ENCODE measurements at places on chromosomes 7 and 10.

- DNase-seq = no peak
Observed at GRCh38 chr7:106858618-106859532, 6.2 kb upstream of the PIK3CG start.

GRCh38 chr10:681670-682318, 7.7 kb downstream of the DIP2C start:
- no peak for DNase-seq

DNA sequence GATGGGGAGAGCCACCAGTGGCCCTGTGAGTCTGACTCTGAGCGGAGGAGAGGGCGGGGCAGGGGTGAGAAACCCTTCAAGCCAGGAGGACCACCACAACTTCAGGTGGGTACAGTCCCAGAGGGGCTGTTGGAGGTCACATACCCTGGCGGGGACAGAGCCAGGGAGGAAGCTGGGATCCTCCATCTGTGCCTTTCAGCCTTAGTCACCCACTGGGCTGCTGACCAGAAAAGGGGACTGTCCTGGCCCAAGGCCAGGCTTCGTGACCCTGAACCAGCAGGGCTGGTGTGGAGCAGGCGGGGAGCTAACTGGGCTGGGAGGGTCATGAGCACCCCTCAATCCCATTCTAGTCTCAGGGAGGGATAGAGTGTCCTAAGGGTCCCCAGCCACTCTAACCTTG, 1.5 kb upstream of the CALHM3 start:
- no peak for DNase-seq

DNA sequence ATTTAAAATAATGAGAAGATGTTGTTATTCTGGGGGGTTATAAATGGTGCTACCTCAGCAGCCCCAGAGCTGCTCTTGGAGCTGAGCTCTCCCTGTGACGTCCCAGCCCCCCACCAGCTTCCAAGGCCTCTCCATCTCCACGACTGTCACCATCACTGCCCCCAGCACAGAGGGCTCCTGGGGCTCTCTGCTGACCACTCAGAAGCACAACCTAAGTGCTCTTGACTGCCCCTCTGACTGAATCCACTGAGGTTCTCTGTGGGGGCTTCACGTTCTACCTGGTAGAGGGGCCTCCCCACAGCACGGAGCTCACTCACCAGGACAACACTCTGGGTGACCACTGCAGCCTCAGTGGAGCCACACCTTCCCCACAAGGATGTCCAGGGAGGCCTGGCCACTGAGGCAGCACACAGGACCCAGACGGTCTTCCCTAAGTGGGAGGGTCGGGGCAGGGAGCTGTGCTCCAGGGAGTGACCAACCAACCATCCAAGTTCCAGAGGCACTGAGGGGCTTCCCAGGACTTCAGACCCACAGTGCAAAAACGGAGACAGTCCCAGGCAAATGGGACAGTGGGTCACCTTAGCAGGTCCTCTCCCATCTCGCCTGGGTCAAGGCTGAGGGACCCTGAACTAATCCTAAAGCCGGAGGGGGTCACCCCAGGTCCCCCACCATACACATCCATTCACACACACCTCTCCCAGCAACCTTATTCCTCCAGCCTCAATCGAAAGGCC, 121.0 kb upstream of the PPP2R2D start:
- no peak for DNase-seq

DNA sequence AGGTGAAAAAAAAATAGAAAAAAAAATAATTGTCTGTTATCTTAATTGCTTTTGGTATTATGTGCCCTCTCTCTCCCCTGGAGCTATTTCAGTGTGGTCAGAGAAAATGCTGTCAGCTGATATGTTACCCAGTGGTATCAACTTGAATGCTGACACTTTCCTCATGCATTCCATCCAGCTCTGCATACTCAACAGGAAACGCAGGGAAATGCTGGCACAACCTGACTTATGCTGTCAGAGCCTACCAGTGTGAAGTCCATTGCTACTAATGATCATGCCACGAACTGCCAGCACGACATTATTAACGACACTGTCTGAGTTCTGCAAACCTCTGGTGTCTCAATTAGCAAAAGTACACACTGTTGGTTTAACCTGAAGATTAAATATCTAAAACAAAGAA, 182.8 kb downstream of the ZWINT start:
- DNase-seq = no peak

DNA sequence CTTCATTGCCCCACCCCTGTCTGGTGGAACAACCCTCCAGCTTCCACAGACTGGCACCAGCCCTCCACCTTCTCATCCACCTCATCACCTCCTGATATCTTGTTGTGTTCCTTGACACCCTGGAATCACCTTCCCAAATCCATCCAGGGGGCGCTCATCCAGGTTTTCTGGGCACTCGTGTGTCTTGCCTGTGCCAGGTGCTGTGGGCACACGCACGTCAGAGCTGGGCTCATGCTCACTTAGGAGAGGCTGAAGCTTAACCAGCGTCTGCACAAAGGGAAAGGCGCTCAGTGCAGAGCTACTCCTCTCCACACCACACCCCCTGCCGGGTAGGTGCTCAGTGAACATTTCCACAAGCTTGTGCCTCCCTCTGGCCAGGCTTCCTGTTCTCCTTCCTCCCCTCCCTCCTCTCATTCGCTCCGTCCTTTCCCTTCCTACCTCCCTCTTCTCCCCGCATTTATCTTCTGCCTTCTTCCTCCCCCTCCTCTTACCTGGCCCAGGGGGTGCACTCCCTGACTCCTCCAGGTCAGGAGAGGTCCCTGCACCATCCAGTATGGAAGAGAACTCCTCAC, 4.8 kb downstream of the ADCYAP1R1 start:
- no peak for DNase-seq

GRCh38 chr7:1956611-1957470, 275.9 kb downstream of the MAD1L1 start:
- no peak for DNase-seq

GRCh38 chr7:30206942-30207341, 72.2 kb downstream of the MTURN start:
- no peak for DNase-seq

DNA sequence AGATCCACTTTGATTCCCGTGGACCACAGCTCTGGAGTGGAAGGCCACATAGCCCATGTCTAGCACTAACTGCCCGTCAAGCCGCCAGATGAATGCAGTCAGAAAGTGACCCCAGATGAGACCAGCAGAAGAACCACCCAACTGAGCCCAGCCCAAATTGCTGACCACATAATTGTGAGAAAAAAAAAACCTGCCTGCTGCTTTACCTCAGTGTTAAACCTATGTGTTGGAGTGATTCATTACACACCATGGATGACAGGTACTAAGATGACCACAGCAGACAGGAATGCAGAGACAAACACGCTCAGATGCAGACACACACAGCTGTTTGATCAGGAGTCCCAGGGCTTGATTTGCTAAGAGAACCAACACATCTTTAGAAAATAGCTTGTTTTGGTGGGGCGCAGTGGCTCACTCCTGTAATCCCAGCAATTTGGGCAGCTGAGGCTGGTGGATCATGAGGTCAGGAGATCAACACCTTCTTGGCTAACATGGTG, 168.1 kb upstream of the PPP2R2D start:
- DNase-seq = no peak

- DNase-seq = no peak
Observed at GRCh38 chr10:11250304-11250703, 232.6 kb downstream of the CELF2 start.

GRCh38 chr7:12233175-12233574, 22.1 kb downstream of the TMEM106B start:
- no peak for DNase-seq

- DNase-seq = no peak
Observed at GRCh38 chr7:142307246-142307900, 49.5 kb upstream of the PRSS58 start.

DNA sequence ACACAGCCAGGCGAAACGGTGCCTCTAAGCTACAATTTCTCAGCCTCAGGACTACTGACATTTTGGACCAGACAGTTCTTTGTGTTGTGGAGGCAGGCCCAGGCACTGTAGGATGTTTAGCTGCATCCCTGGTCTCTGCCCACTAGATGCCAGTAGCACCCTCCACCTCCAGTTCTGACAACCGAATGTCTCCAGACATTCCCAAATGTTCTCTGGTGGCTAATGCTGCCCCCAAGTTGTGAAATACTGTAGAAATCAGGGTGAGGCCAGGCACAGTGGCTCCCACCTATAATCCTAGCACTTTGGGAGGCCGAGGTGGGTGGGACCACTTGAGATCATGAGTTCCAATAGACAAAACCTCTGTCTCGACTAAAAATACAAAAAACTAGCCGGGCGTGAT, 18.2 kb downstream of the HNRNPF start:
- no peak for DNase-seq

DNA sequence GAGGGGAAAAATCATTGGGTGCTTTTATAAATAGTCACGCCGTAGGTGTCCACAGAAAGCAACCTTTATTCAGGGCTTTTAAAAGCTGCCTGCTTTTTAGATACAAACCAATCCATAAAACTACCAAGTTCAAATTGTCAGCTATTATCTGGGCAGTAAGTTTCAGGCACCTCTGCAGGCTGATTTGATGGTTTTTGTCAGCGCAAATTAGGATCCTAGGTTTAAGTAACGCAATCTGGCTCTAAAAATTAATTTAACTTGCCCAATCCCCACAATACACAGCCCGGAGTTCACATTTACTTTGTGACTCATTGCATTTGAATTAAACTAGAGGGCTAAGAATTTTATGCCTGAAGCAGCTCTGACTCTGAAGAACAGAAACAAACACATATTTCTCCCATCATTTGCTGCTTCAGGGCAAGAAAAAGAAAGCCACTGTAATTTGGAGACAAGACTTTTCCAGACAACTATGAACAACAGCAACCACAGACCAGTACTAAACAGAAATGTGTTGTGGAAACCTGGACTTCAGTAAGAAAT, 43.3 kb downstream of the NRP1 start:
- no peak for DNase-seq

- DNase-seq = no peak
Observed at GRCh38 chr7:21113609-21114415, 314.1 kb upstream of the SP4 start.

DNA sequence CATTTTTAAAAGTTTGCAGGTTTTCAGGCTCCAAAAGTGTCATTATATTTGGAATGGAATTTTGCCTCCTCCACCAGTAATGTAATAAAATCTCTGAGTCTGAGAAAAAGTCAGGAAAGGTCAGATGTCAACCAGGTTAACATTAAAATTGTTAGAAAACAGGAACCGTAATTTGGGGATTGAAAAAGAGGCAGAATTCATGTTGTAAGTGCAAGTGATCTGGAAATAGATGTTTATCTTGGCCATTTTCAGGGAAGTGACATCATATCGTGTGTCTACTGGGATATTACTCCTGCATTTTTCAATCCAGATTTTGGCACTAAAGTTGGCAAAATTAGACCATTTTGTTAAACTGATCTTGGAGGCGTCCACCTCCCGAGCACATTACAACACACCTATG, 428.5 kb upstream of the MGMT start:
- no peak for DNase-seq

GRCh38 chr7:49425277-49425818, 348.1 kb upstream of the VWC2 start:
- no peak for DNase-seq

DNA sequence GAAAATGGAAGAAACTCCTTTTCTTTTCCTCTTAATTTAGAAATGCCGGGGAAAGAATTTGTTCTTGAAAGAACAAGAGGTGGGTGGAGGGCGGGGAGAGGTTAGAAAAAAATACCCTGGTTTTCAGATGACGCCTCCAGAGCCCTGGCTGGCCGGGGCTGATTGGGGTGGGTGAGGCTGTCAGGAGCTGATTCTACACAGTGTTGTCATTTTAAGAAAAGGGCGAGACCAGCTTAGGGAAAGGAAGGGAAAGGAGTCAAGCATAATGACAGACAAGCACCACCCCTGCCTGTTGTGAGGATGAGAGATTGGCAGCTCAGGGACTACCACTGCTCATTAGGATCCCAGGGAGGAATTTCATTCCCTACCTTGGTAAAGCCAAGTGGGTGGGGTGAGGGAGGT, 9.9 kb upstream of the FAM180A start:
- DNase-seq = no peak

- DNase-seq = no peak
Observed at GRCh38 chr7:117231047-117231359, 91.9 kb downstream of the WNT2 start.

GRCh38 chr10:130045091-130045652, 65.5 kb downstream of the C10orf143 start:
- no peak for DNase-seq

DNA sequence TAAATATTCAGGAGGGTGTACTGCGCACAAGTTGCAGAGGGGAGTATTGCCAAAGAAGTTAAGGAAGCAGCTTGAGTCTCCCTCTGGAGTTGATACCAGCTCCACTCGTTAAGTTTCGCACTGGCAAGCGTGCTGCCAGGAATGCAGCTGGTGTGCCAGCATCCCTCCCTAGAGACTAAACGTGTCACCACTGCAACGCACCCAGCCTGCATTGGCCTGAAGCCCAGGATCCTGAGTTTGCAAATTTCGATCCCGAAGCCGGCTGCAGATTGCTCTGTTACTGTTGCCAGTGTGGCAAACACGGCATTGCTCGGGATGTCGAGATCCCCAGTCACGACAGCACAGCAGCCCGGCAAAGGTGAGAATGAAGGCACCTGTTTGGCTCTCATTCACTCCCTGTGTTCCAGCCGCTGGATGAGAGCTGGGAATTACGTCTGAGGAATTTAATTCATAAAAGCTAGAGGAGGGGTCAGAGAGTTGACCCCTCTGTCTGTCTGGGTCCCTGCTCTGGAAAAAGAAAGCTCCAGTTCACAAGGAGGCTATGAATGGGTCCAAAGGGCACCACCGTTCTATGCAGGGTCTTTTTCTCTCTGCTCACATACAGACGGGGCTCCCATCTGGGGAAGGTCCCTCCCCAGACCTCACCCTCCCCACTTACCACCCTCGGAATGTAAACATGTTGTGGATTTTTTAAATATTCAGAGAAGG, 61.0 kb downstream of the NRP1 start:
- DNase-seq = no peak

DNA sequence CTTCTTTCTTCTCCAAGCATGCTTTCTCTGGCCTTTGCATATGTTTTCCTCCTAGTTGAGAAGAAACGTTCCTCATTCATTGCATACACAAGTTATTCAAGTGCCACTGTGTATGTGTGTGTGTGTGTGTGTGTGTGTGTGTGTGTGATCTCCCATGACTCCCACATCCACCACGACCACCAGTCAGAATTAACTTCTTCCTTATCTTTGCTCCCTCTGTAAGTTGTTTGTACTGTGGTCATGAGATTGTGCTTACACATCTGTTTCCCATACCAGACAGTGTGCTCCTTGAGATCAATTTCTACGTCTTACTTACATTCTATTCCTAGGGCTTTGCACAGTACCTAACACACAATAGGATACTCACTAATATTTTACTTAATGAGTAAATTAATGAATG, 22.4 kb upstream of the FAM13C start:
- DNase-seq = no peak

- DNase-seq = no peak
Observed at GRCh38 chr10:107409522-107409921, 245.0 kb upstream of the SORCS1 start.

- no peak for DNase-seq
Observed at GRCh38 chr10:107653832-107654287, 489.4 kb upstream of the SORCS1 start.

- no peak for DNase-seq
Observed at GRCh38 chr7:134856091-134856490, 76.7 kb downstream of the CALD1 start.

Data from activated CD4-positive, CD25-positive, alpha-beta regulatory T cell (primary cell).